Stimulated activated CD8-positive, alpha-beta memory T cell treated with anti-CD3 and anti-CD28 coated beads, Interleukin-15, amount 100 ng/mL, for 24 hours (primary cell): ENCODE measurements at places on chromosomes 2 and 18.

GRCh38 chr18:7812431-7813063 is 245.4 kb downstream of the PTPRM start:
- DNase-seq: no peak

GRCh38 chr2:239399433-239399920 is 1.3 kb downstream of the HDAC4 start:
- DNase-seq: no peak

DNA sequence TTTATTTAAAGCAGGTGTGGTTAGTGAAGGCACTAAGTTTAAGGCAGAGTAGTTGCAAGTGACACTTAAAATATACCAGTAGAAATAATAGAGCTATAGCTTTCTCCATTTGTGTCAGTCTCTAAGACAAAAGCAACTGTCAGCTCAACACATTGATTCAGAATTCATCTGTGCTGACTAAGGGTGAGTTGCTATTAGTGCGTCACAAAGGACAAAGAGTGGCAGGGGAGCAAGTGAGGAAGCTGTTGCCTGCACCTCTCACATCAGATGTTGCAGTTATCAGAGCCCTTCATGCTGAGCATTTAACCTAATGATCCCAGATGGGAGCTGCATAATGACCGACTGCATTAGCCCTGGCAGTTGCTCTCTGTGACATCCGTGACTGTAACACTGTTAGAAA is 138.6 kb downstream of the DTNA start:
- no peak for DNase-seq

- DNase-seq: no peak
Measured at GRCh38 chr2:238236571-238236970, 3.3 kb downstream of the HES6 start.

DNA sequence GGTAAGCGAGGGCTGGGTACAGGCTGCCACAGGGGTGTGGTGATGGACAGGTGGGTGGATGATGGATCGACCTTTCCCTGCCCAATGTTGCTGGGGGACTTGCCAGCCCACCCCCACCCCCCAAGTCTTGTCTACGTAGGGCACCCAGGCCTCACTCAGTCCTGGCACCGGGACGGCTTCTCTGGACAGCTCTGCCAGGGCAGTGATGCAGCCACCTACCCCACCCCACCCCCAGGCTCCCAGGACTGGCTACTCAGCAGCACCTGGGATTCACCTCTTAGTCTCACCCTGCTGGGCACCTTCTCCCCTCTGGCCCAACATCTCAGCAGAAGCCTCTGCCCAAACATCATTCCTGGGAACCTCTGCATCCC is 55.7 kb downstream of the ANKMY1 start:
- DNase-seq: no peak

GRCh38 chr2:218284106-218284811 is 8.0 kb downstream of the TMBIM1 start:
- DNase-seq: no peak

- DNase-seq: no peak
Measured at GRCh38 chr2:112137516-112138158, 548 bp upstream of the FBLN7 start.

GRCh38 chr2:21135585-21135984 is 11.8 kb downstream of the TDRD15 start:
- no peak for DNase-seq

DNA sequence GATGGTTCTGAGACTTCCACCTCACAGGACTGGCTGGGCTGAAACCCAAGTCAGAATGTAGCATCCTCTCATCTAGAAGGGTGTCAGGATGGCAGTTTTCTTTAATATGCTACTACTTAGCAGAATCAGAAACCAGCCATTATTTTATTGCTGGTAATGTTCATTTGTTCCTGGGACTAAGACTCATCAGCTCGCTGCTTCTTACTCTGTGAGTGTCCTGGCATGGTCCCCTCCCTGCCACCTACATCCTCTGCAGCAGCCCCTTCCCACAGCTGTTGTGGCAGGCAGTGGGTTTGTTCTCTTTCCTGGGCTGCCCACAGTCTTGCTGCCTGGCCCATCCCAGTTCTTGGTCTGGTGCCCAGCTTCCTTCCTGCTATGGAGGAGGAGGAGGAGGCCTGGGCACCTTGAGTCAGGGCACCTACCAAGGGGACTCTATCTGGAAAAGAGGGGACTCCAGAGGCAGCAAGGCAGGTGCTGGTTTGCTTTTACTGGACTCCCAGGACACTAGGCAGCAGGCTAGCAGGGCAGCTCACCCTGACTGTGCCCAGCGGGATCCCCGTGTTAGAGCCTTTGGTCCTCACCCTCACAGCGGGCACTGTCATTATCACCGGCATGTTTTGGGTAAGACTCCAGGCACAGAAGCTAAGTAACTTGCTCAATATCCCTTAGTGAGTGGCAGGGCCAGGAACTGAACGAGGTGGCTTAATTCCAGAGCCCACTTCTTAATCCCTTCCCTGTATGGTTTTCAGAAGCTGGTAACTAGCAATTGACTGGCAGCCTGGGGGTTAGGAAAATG is 62.1 kb downstream of the LRRFIP1 start:
- no peak for DNase-seq

DNA sequence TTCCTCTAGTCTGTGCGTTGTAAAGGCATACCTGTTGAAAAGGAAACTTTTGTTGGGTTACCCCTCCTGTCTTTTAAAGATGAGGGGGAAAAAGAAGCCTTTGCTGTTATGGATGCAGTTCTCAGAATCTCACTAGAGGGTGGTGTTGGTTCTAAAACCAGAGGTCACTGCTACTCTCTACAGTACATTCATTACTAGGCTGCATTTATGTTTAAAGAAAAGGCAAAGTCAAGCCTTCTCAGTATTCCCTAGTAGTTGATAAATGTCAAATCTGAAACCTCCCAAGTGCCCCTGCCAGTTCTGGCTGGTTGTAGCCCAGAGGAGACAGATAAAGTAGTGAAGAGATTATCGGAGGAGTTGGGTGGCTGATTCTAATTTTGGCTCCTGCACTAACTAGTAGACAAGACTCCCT is 1.4 kb upstream of the PLCL1 start:
- no peak for DNase-seq

GRCh38 chr18:63858456-63858855 is 29.0 kb upstream of the SERPINB2 start:
- DNase-seq: no peak

- DNase-seq: no peak
Measured at GRCh38 chr2:200148366-200148765, 158.1 kb upstream of the SPATS2L start.

- DNase-seq: no peak
Measured at GRCh38 chr2:147449323-147449991, 395.4 kb upstream of the ACVR2A start.

DNA sequence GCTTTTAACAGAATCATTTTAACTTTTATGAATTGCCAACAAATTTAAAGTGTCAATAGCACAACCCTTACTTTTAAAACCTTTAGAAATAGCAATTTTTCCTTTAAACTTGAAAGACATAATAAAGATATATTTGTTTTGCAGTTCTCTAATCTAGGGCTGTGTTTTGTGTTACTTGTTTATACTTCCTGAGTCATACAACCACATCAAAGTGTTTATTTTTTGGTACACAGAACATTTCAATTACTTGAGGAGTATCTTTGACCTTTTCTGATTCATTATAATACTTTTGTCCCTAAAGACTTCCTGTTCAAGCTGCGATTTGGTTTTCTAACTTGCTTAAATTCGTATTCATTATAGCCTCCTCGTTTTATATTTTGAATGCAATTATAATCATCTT is 21.8 kb downstream of the TYW5 start:
- DNase-seq: no peak

GRCh38 chr2:10006236-10007161 is 36.9 kb upstream of the KLF11 start:
- DNase-seq: no peak

GRCh38 chr18:10846657-10847407 is 302.5 kb downstream of the PIEZO2 start:
- no peak for DNase-seq

DNA sequence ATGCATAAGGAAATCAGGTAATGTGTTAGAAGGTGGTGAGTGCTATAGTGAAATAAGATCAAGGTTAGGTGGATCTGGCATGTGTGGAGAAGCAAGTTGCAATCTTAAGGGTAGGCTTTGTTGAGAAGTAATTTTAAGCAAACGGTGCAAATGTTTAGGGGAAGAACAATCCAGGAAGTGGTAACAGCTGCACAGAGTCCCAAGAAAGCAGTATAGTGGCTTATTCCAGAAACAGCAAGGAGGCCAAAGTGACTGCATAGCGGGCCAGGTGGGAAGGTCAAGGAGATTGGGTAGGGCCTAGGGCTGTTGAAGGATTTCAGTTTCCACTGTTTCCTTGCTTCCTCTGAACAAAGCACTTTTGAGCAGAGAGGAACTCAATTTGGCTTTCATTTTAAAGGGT is 30.0 kb upstream of the RAB1A start:
- no peak for DNase-seq

- DNase-seq: no peak
Measured at GRCh38 chr18:9760641-9761040, 52.5 kb downstream of the RAB31 start.

DNA sequence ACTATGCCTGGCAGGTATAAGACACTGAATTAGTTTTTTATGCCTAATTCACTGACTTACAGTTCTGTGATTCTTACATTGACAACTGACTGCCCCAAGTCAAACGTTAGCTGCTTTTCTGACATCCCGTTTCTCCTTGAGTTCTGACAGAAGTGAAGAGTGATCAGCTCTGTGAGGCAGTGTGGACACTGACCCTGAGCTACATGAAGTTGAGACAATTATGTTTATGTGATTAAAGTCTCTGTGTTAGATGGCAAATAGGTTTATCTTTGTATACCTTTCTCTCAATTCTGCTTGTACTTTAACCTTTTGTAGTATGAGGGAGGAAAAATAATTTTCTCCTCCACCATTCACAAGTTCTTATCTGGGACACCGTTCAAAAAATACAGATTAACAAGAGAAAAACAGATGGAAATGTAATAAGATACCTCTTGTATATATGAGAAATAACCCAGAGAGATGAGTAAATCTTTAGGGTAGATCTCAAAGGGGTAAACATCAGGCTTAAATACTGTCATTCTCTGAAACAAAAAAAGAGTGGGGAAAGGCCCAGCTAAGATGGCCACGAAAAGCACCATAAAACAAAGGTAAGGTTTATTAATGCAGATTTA is 85.4 kb upstream of the B3GNT2 start:
- no peak for DNase-seq

- no peak for DNase-seq
Measured at GRCh38 chr2:233275223-233275622, 23.8 kb downstream of the ATG16L1 start.

GRCh38 chr2:213261715-213262114 is 22.5 kb upstream of the SPAG16 start:
- DNase-seq: no peak

- DNase-seq: no peak
Measured at GRCh38 chr2:133503323-133503722, 64.9 kb downstream of the NCKAP5 start.

GRCh38 chr18:75530566-75531211 is 103.2 kb upstream of the SMIM21 start:
- no peak for DNase-seq

GRCh38 chr2:137800386-137800785 is 163.9 kb upstream of the HNMT start:
- DNase-seq: no peak

GRCh38 chr2:37689751-37690150 is 18.3 kb upstream of the CDC42EP3 start:
- no peak for DNase-seq

DNA sequence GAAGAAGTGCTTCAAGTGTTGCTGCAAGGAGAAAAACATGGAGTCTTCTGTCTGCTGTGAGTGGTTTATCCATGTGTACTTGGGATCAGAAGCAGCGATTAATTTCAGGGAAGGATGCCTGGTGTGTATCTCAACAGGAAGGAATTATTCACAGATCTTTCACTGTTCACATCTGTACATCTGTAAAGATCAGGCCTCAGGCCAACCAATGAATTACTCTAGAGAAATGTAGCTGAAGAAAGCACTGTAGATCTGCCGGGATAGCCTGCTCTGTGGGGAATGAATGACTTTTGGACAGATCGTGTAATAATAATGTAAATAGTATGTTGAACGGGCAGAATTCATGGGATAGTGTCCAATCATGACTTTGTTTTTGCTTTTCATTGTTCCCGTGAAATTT is 54.0 kb upstream of the SPP2 start:
- DNase-seq: no peak

- no peak for DNase-seq
Measured at GRCh38 chr2:27264753-27265535, 2.1 kb upstream of the SLC30A3 start.

GRCh38 chr18:57705832-57706595 is 84.4 kb upstream of the NARS1 start:
- no peak for DNase-seq

GRCh38 chr18:14922965-14923565 is 175.1 kb downstream of the ANKRD30B start:
- no peak for DNase-seq

- DNase-seq: no peak
Measured at GRCh38 chr2:179898873-179899272, 37.5 kb upstream of the ZNF385B start.
